A549 treated with Hydrocortisone at 1 μM for 4 hours (cell line): ENCODE measurements at places on chromosomes 13 and 19. TPM values are rescaled to one million over a fixed set of nuclear protein-coding genes. Genes with fewer than 3 reads are reported as not detected.

Gene PSG3
- 0.07 to 0.26 TPM (median 0.09 TPM) in 3 of 5 replicates, not detected in the others for total RNA-seq

Gene URAD
- not detected in 5 replicates for total RNA-seq

Gene FFAR1
- total RNA-seq: 0.07 TPM in 2 of 5 replicates, not detected in the others

Gene SLC7A9
- 0.15 to 0.53 TPM (median 0.30 TPM) in 5 replicates for total RNA-seq

Gene SBK2
- 1.6 to 2.3 TPM (median 2.1 TPM) in 5 replicates for total RNA-seq

Gene EFNB2
- total RNA-seq: 3.9 to 5.7 TPM (median 4.9 TPM) in 5 replicates

Gene ZNF728
- total RNA-seq: not detected in 5 replicates

Gene RNF6
- total RNA-seq: 21.9 to 35.4 TPM (median 25.1 TPM) in 5 replicates

Gene NEK3
- 6.4 to 15.3 TPM (median 7.5 TPM) in 5 replicates for total RNA-seq
